ENCODE measurements at places on chromosomes 1 and 21. TPM values are rescaled to one million over a fixed set of nuclear protein-coding genes. Genes with fewer than 3 reads are reported as not detected.

BRDT gene
- not detected for total RNA-seq

PROX1 gene
- 1.3 TPM for total RNA-seq

SLC6A9 gene
- 31.6 TPM for total RNA-seq

CYP4Z1 gene
- not detected for total RNA-seq

GFI1 gene
- total RNA-seq, result 0.23 TPM

TAL1 gene
- total RNA-seq, result 10.5 TPM

TCHH gene
- 0.42 TPM for total RNA-seq

ARHGAP29 gene
- 4.9 TPM for total RNA-seq

KLHL20 gene
- 35.1 TPM for total RNA-seq

ILDR2 gene
- total RNA-seq, result 57.6 TPM

HES2 gene
- 1.2 TPM for total RNA-seq

FAM72A gene
- total RNA-seq, result 8.7 TPM

IFT25 gene
- 29.0 TPM for total RNA-seq

PPIAL4G gene
- total RNA-seq, result 0.23 TPM

OR2T35 gene
- 0.19 TPM for total RNA-seq

RGSL1 gene
- 0.21 TPM for total RNA-seq

LDLRAP1 gene
- 0.83 TPM for total RNA-seq

GPR25 gene
- not detected for total RNA-seq

OR2T6 gene
- total RNA-seq, result not detected

TCHHL1 gene
- total RNA-seq, result not detected

PGBD5 gene
- 7.1 TPM for total RNA-seq

SMCP gene
- total RNA-seq, result not detected

HRNR gene
- total RNA-seq, result 0.37 TPM

ENAH gene
- total RNA-seq, result 11.7 TPM

CD1B gene
- total RNA-seq, result not detected

CLEC20A gene
- 0.31 TPM for total RNA-seq

LRRC71 gene
- 1.3 TPM for total RNA-seq

IL20 gene
- not detected for total RNA-seq

RGS7 gene
- total RNA-seq, result 22.3 TPM

TBX19 gene
- 0.64 TPM for total RNA-seq

C21orf58 gene
- total RNA-seq, result 2.7 TPM

ARHGEF16 gene
- 6.2 TPM for total RNA-seq

DMBX1 gene
- not detected for total RNA-seq

CD1D gene
- not detected for total RNA-seq

UFC1 gene
- 60.9 TPM for total RNA-seq

TDRD5 gene
- not detected for total RNA-seq

LCE2A gene
- total RNA-seq, result not detected

ADORA1 gene
- total RNA-seq, result 18.2 TPM

RCAN1 gene
- total RNA-seq, result 18.1 TPM

CRYBG2 gene
- total RNA-seq, result 0.36 TPM

F13B gene
- total RNA-seq, result not detected

IGSF5 gene
- total RNA-seq, result 1.9 TPM

MTF1 gene
- 4.6 TPM for total RNA-seq

ASTN1 gene
- 89.1 TPM for total RNA-seq

OR2M2 gene
- total RNA-seq, result not detected

SPRR1A gene
- total RNA-seq, result not detected

NPPA gene
- total RNA-seq, result 0.50 TPM
